ENCODE measurements at places on chromosomes 2 and 18.

DNA sequence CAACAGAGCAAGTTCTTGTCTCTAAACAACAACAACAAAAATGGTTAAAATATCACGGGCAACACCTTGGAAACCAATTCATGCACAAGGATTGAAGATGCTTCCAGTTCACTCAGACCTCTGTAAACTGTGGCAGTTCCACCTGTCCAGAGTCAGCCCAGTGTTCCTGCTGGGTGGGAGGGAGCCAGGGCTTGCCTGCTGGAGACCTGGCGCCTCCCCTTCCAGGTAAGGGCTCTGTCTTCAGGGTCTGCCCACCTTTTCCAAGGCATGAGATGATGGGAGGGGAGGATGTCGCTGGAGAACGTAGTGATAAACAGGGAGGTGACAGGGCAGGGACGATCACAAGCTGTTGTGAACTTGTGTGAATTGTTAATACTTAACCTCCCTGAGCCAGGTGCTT, 9.8 kb upstream of the GPC1 start:
- no peak for DNase-seq

GRCh38 chr2:160062292-160063005, at the start of gene PLA2R1:
Gene PLA2R1 (minus strand): TSS chr2:160062615. CDS start chr2:160062403, 212 bp downstream.
- DNase-seq, result no peak

GRCh38 chr2:113755835-113756354, 547 bp downstream of the SLC35F5 start:
- peak; percentile 30 for DNase-seq

- no peak for DNase-seq
These were observed 131.9 kb downstream of the TMEM131 start for GRCh38 chr2:97863829-97864228.

DNA sequence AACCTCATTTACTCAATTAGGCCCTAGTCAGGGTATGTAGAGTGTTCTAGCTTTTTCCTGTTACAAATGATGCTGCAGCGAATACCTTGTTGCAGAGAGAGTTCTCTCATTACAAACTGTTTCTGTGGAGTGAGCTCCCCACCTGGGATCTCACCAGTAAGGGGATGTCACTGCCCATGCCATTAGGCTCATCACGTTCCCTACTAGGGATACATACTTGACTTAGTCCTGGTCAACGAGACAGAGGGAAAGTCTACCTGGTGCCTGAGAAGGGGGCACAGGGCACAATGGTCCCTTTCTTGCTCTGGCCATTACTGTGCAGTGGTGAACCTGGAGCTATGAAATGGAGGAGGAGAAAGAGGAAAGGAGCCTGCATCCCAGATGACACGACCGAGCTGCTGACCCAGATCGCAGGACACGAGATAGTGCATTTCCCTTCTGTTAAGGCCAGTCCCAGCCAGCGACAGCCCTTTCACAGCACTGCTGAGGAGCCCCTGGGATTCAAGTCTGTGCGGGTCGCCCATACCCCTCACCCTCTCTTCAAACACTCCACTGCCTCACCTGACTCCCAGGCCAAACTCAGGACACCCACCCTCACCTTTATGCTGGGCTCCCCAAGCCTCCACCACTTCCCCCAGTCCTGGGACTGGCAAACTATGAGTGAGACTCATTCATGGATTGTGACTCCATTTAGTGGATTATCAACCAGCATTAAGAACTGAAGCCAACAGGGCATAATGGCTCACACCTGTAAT, 16.0 kb downstream of the MALL start:
- no peak for DNase-seq

DNA sequence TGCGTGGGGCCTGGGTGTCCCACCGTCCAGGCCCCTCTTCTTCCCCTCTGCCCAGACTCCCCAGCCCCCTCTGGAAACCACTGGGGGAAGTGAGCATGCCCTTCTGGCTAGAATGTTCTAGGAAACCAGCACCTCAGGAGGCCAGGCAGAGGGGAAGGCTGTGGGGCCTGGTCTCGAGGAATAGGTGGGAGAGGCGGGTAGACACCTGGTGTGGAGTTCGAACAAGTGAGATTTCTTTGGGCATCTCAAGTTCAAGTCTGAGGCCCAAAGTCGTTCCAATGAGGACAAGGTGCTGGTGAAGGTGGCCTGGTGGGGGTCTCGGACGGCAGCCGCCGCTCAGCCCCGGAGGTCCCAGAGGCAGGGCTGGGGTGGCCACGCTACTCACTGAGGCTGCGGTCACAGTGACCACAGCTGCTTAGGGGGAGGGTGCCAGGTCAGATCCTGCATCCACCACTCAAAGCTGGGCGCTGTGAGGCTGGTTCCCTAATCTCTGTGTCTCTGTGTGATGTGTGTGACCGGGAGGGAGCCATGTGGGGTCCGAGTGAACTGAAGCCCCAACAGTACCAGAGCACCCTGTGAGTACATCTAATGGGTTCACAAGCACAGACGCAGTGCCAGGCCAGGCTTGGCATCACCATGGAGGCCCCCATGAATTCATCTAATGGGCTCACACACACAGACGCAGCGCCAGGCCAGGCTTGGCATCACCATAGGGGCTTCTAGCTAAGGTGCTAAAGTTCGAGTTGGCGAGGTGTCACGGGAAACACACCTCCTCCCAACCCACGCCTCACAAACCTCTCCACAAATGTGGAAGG, 26.5 kb upstream of the PXDN start:
- DNase-seq, result no peak

- DNase-seq, result no peak
These were observed 15.4 kb upstream of the TET3 start for GRCh38 chr2:73969356-73969755.

- DNase-seq, result no peak
These were observed 1738.2 kb upstream of the PIK3C3 start for GRCh38 chr18:40216856-40217255.

- no peak for DNase-seq
These were observed 131.0 kb downstream of the BCL2L11 start for GRCh38 chr2:111251711-111252110.

GRCh38 chr2:112827009-112827408, 9.6 kb downstream of the IL1B start:
- DNase-seq, result no peak

DNA sequence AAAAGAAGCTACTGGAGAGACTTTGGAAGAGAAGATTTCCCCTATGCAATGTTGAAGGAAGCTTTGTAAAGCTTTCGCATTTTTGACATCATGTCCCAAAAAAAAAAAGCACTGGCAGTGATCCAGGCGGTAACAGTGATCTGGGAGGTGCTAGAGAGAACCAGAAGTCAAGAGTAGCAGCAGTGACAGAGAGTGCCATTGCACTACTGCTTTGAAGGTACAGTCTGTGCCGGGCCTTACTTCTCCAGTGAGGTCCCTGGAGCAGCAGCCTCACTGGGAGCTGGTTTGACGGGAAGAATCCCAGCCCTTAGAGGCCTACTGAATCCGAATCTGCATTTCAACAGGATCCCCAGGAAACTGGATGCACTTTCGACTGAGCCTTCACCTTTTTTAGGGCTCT, 50.9 kb upstream of the ATL2 start:
- DNase-seq, result no peak

DNA sequence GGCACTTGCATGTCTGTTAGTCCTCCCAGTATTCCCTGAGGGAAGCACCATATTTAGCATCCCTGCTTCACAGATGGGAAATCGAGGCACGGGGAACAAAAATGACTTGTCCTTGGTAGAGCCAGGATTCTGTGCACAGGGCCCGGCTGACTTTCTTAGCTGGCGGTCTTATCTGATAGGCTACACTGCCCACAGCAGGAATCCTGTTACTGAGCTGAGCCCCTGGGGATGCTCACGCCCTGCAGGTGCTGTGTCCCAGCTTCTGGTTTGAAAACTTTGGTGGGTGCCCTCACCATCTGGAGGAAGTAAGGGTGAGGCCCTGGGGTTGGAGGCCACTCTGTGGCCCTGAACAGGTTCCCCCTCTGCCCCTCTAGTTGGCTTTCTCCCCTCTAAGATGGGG, 68.4 kb upstream of the MCFD2 start:
- no peak for DNase-seq

DNA sequence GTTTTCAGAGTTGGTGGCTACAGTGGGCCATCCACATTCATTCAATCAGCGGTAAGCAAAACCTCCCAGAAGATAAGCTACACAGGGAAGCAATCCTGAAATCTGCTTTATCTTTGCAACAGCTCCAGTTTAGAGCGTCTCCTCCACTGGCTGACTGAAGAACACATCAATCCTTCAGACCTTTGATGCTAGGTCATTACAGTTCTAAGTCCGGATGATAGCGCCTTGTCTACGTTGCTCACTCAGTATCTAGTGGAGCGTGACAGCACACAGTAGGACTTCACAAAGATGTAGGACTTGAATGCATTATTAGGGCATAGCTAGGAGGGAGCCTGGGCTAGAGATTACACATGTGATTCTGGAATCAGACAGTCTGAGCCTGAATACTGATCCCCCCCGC, 5.0 kb downstream of the COLEC12 start:
- DNase-seq, result no peak

- DNase-seq, result no peak
These were observed 5.2 kb upstream of the PPP4R1 start for GRCh38 chr18:9619545-9619944.
